ENCODE measurements at places on chromosomes 7 and 10. TPM values are rescaled to one million over a fixed set of nuclear protein-coding genes. Genes with fewer than 3 reads are reported as not detected.

ADCY1 gene
- 7.4 TPM for total RNA-seq

CEP55 gene
- 0.24 TPM for total RNA-seq

DNA sequence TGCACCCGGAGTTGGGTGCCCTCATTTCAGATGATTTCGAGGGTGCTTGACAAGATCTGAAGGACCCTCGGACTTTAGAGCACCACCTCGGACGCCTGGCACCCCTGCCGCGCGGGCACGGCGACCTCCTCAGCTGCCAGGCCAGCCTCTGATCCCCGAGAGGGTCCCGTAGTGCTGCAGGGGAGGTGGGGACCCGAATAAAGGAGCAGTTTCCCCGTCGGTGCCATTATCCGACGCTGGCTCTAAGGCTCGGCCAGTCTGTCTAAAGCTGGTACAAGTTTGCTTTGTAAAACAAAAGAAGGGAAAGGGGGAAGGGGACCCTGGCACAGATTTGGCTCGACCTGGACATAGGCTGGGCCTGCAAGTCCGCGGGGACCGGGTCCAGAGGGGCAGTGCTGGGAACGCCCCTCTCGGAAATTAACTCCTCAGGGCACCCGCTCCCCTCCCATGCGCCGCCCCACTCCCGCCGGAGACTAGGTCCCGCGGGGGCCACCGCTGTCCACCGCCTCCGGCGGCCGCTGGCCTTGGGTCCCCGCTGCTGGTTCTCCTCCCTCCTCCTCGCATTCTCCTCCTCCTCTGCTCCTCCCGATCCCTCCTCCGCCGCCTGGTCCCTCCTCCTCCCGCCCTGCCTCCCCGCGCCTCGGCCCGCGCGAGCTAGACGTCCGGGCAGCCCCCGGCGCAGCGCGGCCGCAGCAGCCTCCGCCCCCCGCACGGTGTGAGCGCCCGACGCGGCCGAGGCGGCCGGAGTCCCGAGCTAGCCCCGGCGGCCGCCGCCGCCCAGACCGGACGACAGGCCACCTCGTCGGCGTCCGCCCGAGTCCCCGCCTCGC, at the start of gene EGFR:
EGFR (plus strand) TSS at position 657 of the 830 bp plus-strand sequence. CDS start 261 bp downstream, outside the sequence.
- peak; percentile 83 for DNase-seq

DNA sequence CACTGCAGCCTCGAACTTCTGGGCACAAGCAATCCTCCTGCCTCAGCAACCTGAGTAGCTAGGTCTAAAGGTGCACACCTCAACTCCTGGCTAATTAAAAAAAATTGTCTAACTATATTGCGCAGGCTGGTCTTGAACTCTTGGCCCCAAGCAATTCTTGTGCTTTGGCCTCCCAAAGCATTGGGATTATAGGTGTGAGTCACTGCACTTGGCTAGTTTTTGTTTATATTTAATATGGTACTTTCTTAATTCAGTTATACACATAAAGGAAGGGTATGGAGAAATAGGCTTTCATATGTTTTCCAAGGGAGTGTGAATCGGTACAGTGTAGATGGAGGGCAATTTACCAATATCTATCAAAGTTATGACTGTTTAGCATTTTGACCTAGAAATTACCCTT, 20.4 kb downstream of the NPVF start:
- DNase-seq, result no peak

- no peak for DNase-seq
Measured at GRCh38 chr10:100811752-100812750, 66.7 kb downstream of the PAX2 start.

DNA sequence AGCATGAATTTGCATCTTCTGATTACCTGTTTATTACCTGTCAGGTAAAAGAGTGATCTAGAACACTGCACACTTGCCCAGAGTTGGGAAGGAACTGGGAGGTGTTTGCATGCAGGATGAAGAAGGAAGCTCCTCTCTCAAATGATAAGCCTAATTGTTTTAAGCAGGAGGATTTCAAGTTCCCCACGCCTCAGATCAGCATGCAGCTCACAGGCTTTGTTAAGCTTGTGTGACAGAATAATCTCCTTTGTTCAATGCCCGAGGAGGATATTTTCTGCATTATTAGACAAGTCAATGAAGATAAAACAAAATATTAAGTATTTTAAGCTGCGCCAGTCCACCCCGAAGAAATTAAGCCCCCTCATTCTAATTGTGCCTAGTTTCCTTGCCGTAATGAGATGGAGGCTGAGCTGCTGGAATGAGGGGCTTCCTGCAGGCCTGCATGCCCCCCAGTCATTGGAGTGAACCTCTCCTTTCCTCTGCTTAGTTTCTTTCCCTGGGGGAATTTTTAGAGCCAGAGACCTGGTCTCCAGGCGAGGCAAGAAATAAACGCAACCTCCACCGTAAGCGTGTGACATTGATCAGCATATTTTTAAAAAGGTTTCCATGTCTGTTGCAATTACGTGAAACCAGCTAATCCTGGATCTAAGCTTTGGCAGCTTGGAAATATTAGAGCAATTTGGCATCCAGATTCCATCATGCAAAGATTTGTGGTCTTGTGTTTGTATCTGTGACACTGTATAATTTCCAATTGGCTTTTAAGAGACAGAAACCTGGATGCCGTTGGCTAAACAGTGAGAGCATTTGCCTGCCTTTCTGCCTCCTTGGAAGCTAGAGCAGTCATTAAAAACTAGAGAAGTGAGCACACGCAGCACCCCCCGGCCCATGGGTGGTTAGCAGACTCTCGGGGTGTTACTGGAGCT, 376.0 kb downstream of the GALNT17 start:
- no peak for DNase-seq

GRCh38 chr10:126651467-126651866, 19.0 kb downstream of the C10orf90 start:
- no peak for DNase-seq

DNA sequence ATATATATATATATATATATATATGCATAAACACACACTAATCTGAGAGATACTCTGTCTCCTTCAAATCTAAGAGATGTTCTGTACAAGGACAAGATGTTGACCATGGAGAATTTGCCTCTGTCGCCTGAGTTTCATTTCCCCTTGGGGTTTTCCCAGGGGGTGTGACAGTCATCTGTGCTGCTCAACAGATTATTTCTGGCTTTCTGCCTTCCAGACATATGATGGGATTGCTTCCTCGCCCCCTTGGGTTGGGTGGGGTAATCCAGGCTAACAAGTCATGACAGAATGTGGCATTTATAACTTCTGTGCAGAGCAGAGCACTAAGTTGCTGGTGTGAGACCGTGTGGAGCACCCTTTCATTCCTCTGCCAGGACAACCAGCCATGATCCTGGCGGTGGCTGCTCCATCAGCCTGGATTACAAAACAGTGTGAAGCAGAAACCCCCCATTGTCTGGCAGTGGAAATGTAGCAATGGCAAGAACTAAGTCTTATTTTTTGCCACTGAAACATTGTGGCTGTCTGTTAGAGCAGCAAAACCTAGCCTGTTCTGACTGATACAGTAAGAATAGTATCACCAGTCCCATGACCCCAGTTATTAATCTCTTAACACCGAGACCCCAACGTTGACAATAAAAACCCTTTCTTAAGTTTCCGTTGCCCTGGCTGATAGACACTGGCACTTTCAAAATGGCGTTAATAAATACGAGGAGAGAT, 13.7 kb upstream of the USP6NL start:
- no peak for DNase-seq
